ENCODE measurements at places on chromosomes 11 and 22.

GRCh38 chr11:61695917-61696316, 15.7 kb downstream of the DAGLA start:
- DNase-seq, result no peak

GRCh38 chr22:44248926-44249325, 63.8 kb downstream of the SHISAL1 start:
- DNase-seq, result no peak

DNA sequence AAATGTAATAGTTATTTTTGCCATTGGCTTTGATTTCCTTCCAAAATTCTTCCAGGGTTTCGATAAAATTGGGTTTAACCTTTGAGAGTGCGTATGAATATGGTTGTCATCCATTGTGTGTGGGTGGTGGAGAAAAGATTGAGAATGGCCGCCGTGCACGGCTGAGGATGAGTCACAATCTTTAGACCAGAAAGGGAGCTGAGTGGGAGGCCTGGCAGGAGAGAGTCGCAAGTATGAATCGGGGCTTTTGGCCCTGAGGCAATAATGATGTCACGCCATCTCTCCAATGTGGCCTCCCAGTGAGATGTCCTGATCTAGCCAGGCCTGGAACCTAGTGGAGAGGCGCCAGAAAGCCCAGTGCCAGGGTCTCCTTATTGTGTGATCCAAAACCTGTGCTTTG, 33.1 kb upstream of the SMPD1 start:
- no peak for DNase-seq

GRCh38 chr11:76408171-76408965, 27.2 kb downstream of the GVQW3 start:
- DNase-seq, result peak; percentile 29

DNA sequence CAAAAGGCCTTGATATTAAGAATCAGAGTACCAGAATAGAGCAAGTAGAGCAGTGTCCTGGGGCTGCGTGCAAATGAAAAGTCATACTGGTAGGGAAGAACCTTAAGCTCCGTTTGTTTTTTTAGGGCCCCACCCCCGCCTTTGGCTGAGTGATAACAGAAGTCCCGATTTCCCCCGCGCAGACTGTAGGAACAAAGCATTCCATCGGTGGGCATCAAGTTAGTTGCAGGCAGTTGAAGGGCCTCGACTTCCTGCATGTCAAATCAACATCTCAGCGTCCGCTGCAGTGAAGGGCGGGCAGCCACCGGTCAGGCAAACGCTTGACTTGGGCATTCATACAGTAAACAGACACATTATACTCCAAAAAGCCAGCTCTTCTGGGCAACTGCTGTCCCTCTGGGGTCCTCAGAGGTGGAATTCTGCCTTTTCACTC, 11.7 kb downstream of the LRP4 start:
- DNase-seq, result no peak

DNA sequence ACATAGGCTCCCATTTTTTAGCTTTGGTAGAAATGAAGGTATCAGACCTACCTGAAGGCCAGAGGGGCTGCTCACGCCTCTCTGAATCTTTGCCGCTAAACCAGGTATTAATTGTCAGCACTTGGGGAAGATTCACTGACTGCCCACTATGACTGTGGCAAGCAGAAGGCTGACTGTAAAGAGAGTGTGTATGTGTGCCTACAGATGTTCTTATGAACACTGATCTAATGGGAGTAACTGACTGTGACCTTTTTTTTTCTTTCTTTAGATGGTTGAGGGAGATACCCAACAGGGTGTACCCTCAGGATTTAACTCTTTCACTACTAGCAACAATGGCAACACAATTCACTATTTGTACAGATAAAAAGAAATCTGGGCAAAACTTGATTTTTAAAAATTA, at the start of gene RAG2:
TSS of gene RAG2 (minus strand) at position 186 of the 400 bp plus-strand sequence. CDS start 4,068 bp downstream, outside the sequence.
- no peak for DNase-seq

GRCh38 chr22:32636884-32637283, 162.3 kb downstream of the FBXO7 start:
- no peak for DNase-seq

DNA sequence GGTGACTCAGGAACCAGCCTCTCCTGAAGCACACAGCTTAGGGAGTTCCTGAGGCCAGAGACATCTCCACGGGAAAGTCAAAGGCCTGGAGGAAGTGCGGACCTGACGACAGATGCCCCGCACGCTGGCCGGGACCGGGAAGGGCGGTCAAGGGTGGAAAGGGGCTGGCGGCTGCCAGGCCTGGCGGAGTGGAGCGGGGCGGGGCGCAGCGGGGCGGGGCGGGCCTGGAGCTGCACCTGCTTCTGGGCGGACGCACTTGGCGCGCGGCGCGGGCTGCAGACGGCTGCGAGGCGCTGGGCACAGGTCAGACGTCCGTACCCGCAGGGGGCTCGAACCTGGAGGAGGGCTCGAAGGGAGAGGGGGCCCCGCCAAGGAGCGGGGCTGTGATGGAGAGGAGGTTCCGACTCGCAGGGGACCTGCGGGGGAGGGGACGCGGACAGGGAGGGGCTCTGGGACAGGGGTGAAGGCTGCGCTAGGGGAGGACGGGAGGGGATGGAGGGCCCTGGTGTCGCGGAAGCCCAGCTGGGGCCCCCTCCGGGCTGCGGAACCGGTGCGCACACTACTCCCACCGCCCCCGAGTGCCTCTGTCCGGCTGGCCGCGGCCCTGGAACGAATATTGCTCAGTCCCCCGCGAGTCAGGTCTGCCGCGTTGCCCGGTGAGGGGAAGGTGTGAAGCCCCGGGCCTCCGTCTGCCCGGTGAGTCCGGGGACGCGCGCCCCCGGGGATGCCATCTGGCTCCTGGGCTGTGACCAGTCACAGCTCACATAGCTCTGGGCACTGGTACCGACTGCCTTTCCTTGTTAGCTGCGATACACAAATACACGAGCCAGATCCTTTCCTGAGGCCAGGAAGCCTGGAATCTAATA, at the start of gene TMEM45B:
TSS of gene TMEM45B (plus strand) at position 253 of the 866 bp plus-strand sequence. CDS start 36,635 bp downstream, outside the sequence.
- peak; percentile 59 for DNase-seq

DNA sequence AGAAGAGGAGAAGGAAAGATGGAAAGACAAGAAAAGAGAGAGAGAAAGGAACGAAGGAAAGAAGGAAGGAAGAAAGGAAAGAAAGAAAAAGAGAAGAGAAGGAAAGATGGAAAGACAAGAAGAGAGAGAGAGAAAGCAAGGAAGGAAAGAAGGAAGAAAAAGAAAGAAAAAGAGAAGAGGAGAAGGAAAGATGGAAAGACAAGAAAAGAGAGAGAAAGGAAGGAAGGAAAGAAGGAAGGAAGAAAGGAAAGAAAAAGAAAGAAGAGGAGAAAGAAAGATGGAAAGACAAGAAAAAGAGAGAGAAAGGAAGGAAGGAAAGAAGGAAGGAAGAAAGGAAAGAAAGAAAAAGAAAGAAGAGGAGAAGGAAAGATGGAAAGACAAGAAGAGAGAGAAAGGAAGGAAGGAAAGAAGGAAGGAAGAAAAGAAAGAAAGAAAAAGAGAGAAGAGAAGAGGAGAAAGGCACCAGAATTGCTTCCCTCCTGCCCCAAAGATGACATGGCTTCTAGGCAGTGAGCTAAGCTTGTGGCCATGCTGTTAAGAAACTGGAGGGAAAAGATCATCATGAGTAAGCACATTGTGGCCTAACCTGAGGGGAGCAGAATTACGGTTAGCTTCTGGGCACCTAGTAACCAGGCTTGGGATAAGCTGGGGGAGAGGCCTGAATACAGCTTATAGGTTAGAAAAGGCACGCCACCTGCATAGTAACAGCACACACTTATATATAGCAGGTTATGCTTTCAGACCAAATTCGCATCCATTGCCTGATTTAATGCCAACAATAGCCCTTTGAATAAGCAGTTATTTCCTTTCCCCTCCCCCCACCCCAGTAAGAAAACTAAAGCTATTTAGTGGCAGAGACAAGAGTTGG, 2.3 kb upstream of the ST3GAL4 start:
- no peak for DNase-seq

DNA sequence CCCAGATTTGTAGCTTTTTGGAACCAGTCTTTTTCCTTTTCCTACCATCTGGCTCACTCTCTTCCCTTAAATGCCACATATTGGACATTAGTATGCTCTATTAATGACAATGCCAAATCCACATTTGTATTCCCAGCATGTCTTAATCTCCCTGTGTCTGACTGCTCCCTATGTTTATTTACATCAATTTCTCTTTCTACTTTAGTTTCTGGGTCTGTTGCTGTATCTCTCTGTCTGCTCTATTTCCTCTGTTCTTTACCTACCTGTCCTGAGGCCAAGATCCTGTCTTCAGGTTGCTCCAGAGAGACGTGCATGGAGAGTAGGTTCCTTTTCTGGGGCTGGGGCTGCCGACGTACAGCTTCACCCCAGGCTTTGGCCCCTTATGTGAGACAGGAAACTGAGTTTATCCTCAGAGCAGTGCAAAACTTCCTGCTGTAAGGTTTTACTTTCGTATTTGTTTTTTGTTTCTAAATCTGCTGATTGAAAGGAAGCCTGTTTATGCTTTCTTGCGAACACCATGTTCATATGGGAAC, 25.6 kb downstream of the OR2AG2 start:
- no peak for DNase-seq

DNA sequence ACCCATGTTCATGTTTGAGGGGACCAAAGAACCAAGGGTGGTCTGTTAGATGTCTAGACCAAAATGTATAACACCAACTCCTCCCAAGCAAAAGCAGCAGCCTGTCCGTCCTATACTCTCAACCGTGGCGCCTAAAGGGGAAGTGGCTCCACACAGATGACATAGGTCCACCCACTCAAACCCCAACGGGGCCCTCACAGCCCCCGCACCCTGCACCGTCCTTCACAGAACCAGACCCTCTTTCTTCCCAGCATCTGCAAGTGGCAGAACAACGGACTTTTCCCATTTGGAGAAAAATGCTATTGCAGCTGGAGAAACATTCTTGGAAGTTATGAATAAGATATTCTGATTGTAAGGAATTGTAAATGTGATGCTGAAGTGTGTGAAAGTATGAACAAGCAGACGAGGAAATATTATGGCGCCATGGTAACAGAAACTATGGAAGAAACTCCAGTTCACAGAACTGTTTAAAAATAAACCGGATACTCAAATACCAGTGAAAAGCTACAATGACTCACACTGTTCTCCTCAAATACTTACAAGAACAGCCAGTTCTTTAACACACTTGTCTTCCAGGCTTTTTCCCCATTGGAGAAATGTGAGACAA, 76.5 kb upstream of the ARFGAP3 start:
- DNase-seq, result no peak

GRCh38 chr22:39214006-39214382, 30.8 kb downstream of the PDGFB start:
- DNase-seq, result no peak

DNA sequence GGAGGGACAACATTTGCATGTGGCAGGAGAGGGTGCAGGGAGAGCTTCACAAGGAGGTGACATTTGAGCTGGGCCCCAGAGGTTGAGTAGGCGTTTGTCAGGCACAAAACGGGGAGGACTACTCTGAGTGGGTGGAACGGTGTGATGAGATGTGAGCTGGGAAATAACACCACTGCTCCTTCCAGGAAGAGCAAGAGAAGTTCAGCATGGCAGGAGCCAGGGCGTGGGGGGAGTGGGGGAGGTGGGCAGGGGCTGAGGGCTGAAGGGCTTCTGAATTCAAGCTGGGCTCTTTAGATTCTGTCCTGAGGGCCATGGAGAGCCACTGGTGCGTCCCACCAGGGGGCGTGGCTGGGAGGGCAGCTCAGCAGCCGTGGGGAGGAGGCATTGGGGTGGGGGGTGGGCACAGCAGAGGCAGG, 54.2 kb downstream of the OTOG start:
- DNase-seq, result no peak

GRCh38 chr11:117647872-117648271, 149.1 kb downstream of the DSCAML1 start:
- no peak for DNase-seq

DNA sequence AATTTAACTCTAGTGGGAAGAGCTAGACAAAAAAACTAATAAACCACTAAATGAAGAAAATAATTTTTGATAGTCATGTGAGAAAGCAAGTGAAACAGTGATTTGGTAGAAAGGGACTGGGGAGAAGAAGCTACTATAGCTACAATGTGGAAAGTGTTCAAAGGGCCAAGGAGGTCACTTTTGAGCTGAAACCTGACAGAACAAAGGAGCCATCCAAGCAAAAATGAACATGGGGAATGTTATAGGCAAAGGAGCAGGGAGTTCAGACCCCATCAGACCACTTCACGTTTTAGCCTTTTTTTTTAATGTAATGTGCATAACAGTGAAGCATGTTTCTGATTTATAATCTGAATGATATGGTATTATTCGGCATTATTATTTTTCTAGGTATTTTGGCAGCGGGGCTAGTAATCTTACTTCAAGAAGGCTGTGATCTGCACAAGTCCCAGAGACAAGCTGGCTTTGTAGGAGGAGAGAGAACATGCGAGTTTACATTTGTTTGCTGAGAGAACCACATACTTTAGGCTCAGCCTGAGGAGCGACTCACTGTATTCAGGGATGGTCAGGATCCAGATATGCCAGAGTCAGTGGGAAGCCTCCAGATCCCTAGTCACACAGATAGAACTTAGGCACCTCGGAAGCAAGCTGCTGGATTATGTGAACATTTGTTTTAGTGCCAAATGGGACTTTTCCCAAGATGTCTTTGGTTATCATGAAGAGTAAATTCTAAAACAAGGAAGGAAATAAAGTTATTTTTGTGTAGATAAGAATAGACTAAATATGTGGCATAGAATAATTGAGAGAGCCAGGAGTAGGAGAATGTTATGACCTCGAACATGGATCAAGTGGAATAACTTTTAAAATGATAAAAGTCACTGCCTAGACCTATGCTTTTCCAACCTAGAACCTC, 118.6 kb downstream of the TRIM44 start:
- DNase-seq, result no peak

DNA sequence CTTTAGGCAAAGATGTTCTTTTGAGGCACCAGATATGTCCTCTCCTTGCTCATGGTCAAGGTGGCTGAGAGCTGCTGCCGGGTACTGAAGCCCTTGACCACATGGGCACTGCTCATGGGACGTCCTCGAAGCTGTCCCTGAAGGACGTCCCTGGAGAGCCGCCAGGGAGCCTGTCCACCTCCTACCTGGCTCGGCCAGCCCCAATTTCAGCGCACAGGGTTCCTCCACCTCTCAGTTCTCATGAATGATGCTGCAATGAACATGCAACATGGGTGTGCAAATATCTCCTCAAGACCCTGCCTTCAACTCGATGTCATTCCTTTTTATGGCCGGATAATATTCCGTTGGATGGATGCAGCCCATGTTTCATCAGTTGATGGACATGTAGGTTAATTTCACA, 24.4 kb upstream of the TOLLIP start:
- no peak for DNase-seq

- no peak for DNase-seq
Measured at GRCh38 chr11:80819271-80819670, 1378.4 kb upstream of the TENM4 start.

DNA sequence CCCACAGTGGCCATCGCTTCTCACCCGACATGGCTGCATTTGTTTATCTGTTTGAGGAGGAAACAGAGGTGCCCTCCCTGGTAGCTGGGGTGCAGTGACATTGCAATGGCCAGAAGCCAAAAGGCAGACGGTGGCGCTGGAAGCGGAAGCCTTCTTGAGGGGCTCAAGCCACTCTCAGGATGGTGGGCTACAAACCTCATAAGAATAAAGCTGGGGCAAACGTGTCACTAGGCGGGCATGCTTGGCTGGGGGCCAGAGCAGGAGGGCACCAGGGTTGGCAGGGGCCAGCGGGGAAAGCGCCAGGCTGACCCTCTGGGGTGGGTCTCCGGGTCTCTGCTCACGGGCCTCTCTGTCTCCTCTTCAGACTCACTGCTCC, 12.6 kb downstream of the TNNT3 start:
- no peak for DNase-seq

Measured in NCI-H345 (cell line).